ENCODE measurements at places on chromosomes 4 and X.

DNA sequence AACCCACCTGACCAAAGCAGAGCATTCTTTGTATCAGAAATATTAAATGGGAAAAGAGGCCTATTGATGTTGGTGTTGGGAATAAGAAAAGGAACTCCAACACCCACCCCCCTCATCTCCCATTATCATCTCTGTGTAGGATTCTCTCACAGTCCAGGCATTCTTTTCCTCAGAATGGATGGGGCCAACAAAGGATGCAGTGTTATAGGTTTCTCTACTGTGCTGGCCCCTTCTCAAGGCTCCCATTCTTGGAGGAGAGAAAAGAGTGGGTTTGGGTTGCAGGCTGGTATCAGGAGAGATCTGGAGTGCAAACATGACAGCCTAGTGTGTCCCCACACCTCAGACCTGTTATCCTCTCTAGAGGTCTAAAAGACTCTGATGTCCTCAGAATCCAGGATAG is 59.6 kb downstream of the UGT8 start:
- DNase-seq = no peak

- DNase-seq = no peak
Observed at GRCh38 chr4:123598331-123598730, 201.7 kb downstream of the SPRY1 start.

GRCh38 chrX:1108501-1109445 is 103.7 kb downstream of the CRLF2 start:
- DNase-seq = no peak

DNA sequence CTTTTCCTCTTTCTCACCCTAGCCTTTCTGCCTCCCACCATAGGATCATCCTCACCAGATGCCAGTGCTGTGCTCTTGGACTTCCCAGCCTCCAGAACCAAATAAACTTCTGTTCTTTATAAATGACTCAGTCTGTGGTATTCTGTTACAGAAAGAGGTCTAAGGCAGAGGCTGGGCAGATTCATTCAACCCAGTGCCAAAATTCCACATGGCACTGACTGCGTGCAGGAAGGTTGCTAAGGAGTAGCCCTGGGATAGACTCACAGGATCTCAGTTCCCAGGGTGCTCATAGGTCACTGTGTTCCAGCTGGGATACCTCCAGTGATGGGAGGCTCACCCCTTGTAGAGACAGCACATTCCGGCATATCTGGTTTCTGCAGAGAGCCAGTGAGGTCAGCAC is 22.0 kb downstream of the SORCS2 start:
- DNase-seq = no peak
